ENCODE measurements at places on chromosomes 11 and 22.

GRCh38 chr22:28032861-28033260 lies 113.8 kb upstream of the PITPNB start:
- no peak for DNase-seq

- DNase-seq, result peak; percentile 90
Measured at GRCh38 chr11:2533587-2534133, 88.9 kb downstream of the KCNQ1 start.

DNA sequence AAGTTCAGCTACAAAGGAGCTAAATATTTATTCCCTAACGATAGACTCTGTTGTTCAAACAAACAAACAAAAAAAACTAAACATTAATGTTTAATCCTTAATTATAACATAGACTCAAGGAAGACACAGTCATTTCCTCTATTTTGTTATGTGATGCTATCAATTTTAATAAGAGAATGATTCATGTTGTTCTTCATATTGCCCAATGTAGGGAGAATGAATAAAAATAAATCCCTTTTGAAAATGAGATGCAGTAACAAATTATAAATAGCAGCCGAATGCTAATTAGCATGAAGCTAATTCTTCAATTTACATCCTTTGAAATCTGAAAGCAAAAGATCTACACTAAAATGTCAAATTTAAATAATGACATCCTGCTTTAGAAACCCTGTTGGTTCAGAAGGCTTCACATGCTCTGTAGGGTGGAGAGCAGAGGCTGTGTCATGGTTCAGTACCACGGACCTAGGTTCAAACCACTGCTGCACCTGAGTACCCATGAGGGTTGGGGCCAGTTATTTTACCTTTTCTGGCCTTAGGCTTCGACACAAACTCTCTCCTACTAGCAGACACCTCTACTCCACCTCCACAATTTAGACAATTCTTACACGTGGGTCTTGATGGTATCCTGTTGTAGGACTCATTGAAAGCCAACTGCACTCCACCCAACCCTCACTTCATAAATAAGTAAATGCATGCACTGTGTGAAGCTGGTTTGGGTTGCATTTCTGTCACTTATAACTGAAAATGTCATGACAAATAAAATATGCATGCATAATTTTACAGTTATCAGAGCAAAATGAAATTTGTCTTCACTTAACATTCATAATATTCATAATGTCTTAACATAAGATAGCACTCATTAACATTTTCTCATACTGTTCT lies 89.0 kb downstream of the RRAS2 start:
- DNase-seq, result no peak

- DNase-seq, result no peak
Measured at GRCh38 chr22:45008751-45009605, 827 bp downstream of the PHF21B start.

DNA sequence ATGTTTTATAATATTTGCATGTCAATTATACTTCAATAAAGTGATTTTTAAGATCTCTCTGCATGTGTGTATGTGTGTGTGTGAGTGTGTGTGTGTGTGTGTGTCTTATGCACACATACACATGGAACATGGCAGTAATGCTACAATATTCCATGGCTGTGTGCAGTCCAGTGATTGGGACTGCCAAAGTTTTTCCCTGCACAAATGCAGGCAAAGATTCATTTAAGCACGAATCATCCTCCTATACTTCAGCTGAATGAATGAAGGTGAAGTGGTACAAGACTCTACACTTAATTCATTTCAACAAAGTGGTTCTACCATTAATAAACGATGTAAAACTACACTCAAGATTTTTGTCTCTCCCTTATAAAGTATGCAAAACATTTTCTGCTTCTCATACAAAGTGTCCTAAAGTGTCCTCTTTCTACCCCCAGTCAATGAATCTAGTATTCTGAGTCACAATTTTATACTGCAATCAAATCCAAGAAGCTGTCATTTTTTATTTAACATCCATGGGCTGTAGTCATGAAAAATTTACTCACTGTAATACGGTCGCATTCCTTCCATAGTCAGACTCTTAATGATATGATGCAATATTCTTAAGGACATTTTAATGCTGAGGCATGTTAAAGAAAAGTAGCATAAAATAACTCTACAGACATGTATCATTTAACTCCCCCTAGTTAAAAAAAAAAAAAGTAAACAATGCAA lies 132.4 kb downstream of the TTC28 start:
- DNase-seq, result peak; percentile 92

DNA sequence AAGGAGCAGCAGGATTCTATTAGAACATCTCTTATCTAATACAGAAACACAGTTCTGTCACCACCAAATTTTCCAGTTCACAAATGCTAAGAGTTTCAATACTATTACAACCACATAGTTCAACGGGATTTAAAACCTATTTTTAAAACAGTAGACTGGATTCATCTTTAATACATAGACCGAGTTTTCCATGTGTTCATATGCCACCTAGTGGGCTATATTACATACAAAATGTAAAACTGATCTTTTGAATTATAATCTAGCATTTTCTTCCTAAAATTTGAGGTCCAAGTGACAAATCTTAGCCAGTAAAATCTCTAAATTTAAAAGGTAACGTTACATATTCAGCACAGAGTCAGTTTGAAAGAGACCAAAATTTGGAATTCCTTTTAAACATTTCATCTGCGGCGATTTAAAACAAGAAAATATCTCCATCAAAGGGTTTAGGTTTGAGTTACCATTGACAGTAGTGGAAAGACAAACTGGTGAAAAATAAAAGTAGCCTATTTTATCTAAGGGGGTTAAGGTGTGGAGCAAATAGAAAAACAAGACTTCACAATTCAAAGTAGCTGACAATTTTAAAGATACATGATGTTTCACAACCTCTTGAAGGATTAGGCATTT lies 269.3 kb upstream of the MPPED2 start:
- DNase-seq, result peak; percentile 25

DNA sequence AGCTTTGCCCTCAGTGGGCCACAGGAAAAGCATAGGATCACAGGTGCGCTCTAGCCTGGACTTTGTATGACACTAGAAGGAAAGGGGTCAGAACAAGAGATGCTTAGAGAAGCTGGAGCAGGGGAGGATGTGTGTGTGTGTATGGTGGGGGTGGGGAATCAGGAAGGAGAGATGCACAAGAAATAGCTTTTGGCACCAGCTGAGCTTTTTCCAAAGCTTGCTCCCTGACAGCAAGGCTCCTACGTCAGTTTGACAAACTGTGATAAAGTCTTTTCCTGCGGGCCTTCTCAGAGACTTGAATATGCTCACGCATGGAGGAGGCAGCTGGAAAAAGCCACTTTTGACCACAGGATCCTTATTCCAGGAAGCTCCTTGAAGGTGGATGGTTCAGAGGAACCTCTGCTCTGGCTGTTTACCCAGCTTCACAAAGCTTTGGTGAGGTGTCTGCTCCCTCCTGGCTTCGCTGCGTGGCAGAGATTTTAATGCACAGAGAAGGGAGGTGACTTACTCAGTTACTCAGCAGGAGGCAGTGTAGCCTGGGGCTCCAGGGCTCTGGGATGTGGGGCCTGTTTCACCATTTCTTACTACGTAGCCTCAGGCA lies 3.9 kb downstream of the CDC42EP1 start:
- DNase-seq, result no peak

DNA sequence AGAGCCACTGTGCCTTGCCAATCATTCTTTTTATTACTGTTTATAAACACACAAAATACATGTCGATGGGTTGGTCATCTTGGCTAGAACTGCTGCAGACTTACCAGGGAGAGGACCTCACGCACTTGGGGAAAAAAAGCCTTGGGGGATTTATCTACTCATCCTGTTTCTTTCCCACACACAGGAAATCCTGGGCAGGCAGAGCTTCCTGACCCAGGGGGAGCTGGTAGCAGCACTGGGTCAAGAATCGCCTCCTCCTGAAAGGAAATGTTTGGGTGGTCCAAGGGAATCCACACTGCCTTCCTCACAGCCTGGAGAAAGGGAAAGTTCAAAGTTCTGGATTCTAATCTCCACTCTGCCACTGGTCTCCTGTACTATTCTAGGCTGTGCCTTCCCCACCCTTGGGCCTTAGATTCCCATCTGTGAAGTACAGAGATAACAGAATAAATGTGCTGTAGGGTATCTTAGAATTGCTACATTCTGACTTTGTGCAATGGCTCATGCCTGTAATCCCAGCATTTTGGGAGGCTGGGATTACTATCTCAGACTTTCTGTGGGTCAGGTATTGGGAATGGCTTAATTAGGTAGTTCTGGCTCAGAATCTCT lies 31.2 kb upstream of the SMTN start:
- DNase-seq, result no peak

DNA sequence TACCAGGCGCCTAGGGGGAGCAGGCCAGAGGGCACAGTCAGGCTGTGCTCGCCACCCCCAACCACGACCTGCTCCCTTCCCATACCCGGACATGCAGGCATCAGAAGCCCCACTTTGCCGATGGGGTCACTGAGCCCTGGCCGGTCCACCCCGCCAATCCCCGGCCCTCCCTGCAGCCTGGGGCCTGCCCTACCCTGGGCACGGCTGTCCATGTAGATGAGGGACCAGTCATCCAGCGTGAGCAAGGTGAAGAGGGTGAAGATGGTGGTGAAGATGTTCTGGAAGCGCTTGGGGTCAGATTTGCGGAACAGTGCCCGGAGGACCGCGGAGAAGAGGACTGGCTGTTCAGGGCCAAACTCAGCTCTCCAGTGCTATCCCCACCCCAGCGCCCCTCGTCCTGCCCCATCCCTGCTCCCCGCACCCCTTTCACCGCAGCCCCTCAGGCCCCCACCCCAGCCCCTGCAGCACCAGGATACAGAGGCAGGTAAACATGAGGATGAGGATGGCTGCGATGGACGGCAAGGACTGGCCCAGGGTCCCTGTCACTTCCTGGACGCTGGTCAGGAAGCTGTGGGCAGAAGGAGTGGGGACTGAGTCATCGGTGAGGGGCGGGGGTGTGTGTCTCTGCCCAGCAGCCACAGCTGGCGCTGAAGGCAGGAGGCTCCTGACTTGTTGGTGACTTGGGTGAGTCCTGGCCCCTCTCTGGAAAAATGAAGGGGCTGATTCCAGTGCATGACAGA lies 5.5 kb downstream of the CATSPER1 start:
- DNase-seq, result peak; percentile 80

GRCh38 chr22:39254789-39255298 lies 10.1 kb upstream of the PDGFB start:
- peak; percentile 51 for DNase-seq

DNA sequence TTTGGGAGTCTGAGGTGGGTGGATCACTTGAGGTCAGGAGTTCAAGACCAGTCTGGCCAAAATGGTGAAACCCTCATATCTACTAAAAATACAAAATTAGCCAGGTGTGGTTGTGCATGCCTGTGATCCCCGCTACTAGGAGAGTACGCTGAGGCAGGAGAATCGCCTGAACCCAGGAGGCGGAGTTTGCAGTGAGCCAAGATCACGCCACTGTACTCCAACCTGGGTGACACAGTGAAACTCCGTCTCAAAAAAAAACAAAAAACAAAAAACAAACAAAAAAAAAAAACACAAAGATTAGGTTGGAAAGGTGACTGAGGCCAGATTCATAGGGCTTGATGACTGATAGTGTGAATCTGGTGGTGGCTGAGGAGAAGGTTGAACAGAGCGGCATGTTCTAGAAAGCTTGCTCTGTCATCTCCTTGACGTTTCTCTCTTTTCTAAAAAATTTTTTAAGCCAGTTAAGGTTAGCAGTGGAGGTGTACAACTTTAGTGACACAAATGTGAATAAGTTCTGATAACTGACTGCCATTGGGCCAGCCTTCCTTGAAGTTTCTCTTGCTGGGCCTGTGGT lies 40.9 kb downstream of the TXN2 start:
- DNase-seq, result no peak

DNA sequence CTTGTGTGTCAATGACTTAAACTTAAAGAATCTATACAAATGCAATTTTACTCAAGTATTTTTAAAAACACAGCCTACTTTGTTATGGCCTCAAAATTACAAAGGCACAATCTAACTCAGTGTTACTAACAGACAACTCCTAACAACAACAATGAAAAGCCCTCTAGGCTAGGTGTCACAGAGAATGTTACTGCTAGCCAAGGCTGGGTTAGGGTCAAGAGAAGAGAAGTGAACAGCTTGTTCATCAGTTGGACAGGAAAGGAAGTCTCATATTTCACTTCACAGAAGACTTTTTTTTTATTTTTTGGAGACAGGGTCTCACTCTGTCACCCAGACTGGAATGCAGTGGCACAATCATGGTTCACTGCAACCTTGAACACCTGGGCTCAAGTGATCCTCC lies 26.0 kb downstream of the CLDN25 start:
- no peak for DNase-seq

DNA sequence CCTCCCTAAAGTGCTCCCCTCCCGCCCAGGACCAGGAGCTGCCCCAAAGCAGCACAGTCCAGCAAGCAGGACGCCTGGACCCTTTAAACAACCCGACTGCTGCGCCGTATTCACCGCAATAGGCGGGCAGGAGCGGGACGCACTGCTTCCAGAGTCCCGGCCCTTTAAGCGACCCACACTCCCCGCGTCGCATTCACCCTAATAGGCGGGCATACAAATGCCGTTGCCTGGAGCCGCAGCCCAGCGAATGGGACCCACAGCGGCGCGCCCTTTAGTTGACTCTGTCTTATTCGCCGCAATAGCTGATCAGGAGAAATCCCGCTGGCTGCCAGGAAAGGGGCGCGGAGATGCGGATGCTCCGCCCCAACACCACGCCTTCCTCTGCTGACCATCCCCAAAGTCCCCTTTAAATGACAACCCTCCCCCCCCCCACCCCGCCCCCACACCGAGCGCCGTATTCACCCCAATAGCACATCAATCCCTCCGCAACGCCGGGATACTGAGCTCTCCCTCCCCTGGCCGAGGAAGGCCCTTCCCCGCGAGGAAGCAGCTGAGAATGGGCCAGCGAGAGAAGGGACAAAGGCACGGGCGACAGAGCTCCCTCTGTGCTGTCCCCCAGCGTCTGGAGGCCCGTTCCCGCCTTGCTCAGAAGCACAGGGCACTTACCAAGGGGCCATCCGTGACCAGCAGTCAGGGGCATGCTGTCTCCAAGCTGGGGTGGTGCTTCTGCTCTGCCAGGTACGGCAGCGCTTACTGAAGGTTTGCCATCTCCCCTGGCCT lies 4.7 kb downstream of the OSBPL5 start:
- DNase-seq, result peak; percentile 88

DNA sequence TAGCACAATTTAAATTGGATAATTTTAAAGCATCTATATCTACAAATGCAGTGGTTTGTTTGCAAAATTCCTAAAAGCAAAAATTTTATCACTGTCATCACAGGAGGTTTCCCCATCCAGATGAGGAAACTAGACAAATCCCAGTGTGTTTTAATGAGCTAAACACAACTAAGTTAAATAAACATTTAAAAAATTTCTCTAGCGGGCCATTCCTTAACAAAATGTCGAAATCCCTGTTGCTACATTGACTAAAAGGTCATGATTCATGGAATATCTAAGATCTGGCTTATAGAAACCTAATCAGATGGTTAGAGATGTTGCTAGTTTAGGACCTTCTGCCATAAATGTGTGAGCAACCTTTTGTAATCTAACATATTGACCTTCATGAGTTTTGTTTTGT lies 107.3 kb upstream of the BDNF start:
- DNase-seq, result peak; percentile 72

GRCh38 chr22:45218976-45219375 lies 21.7 kb downstream of the KIAA0930 start:
- DNase-seq, result peak; percentile 38

GRCh38 chr11:11309906-11310305 lies 43.1 kb downstream of the CSNK2A3 start:
- no peak for DNase-seq
